Hematopoietic multipotent progenitor cell treated with erythropoietin and hydrocortisone succinate and interleukin-3 and kit ligand, for 15 days (in vitro differentiated cells): ENCODE measurements at places on chromosomes 6 and 20.
A peak's percentile ranks its signal among the peaks of the same experiment; 100 is the strongest.

DNA sequence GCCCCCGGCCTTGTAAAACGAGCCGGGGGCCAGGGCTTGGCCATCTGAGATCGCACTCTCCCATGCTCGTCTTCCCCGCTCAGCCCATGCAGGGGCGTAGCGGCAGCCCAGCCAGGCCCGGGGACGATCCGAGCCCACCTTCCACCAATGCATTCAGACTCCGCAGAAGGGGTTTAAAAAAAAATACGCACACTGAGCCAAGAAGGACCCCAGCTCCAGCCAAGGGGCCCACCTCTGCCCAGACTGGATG is 320 bp downstream of the GSTA4 start:
- DNase-seq: no peak

DNA sequence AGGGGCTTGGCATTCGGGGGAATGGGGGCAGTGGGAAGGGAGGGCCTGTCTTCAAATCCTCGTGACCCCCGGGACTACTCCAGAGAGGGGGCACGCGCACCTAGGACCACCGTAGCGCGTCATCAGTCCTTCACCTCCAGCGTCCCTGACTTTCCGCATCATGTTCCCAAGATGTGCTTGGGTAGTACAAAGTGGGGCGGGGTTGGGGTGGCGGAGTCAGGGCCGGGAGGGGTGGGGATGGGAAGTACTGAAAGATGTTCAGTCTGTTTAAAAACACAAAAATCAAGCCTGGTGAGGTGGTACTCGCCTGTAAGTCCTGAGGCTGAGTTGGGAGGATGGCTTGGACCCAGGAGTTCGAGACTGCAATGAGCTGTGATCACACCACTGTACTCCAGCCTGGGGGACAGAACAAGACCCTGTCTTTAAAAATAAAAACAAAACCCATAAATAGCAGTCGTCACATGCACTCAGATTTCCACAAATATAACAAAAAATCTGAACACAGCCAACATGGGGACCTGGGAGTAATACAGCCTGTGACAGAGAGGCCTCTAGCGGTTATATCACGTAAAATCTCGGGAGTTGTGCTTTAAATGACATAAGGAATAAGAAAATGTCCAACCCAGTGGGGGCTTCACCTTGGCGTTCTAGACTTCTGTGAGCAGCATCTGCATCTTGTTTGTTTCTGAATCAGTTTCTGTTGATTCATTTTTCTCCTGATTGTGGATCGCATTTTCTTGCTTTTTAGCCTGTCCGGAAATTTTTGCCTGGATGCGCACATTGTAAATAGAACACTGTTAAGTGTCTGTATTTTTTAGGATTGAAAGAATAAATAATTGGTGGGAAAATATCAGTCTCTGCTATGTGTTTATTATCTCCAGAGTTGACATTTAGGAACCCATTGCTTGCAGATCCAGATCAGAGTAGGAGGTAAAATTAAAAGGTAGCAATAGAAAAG is 698 bp upstream of the LRP11 start:
- peak; percentile 70 for DNase-seq

DNA sequence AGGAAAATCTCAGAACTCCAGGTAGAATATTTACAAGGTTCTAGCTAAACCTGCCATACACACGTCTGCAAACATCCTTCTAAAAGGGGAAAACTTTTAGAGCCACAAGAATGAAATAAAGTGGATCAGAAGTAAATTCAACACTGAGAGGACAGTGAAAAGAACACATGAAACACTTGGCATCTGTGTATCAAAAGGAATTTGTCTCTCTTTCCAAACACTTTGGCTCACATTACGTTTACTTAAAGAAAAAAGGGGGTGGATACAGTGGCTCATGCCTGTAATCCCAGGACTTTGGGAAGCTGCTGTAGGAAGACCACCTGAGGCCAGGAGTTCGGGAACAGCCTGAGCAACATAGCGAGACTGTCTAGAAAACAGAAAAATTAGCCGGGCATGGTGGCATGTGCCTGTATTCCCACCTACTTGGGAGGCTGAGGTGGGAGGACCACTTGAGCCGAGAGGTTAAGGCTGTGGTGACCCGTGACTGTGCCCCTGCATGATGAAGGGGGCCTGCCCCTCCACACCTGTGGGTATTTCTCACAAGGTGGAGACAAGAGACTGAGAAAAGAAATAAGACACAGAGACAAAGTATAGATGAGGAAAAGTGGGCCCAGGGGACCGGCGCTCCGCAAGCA is 35.4 kb downstream of the NINL start:
- DNase-seq: no peak

GRCh38 chr6:35359346-35359743 is 17.0 kb downstream of the PPARD start:
- no peak for DNase-seq

- DNase-seq: no peak
These were observed 22.2 kb downstream of the FKBP1A start for GRCh38 chr20:1370548-1371110.

DNA sequence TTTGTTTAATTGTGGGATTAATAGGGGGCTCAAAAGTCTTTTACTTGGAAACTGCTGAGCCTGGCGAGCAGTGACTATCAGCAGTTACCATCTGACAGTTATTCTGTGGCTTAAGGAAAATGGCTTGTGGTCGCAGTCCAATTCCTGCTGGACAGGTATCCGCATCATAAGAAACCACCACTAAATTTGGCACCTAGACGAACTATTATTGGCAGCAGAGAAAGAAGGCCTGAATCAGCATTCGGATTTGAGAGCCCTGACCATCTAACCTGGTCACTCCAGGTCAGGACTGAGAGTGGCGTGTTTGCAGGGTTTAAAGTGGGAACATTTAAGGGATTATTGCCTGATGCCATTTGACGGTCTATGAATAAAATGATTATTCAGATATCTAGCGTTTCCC is 146.4 kb downstream of the RPS12 start:
- DNase-seq: no peak

- DNase-seq: no peak
These were observed 274.1 kb downstream of the HACE1 start for GRCh38 chr6:104585646-104586045.
